CD4-positive, alpha-beta memory T cell (primary cell): ENCODE measurements at places on chromosomes 3 and 15. TPM values are rescaled to one million over a fixed set of nuclear protein-coding genes. Genes with fewer than 3 reads are reported as not detected.

The ALPK3 gene
- 0.58 TPM for total RNA-seq

The CCDC54 gene
- not detected for total RNA-seq

The CEP152 gene
- total RNA-seq: 15.3 TPM

The SLC24A5 gene
- total RNA-seq: not detected

The PCNP gene
- total RNA-seq: 172 TPM

The MGA gene
- total RNA-seq: 74.9 TPM

The CLDN18 gene
- total RNA-seq: not detected

DNA sequence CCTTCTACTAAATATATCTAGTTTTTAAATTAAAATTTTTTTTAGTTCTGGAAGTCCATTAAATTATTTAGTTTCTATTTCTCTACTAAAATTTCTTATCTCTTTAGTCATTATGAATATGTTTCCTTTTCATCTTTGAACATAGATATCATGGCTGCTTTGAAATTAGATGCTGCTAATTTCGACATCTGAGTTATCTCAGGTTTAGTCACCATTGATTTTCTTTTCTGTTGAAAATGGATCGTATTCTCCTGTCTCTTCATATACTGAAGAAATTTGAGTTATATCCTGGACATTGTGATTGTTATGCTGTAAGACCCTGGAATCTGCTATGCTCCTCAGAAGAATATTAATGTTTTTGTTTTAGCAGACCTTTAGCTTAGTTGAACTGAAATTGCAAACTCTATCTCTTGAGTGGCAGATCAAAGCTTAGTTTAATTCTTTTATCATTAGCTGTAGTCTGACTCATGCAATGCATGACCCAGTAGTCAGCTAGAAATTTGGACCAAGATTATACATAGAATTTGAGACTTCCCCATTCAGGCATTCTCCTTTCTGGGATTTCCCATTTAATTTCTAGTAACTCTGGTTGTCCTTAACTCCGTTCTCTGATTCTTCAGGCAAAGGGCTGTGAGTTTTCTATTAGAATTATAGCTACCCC lies 439.8 kb upstream of the IL12A start:
- no peaks in the 10 kb centered on the region for H3K4me1 ChIP-seq
- H3K4me3 ChIP-seq: no peak overlapping the region
- H3K27ac ChIP-seq: no peak overlapping the region
- no peaks in the 10 kb centered on the region for H3K36me3 ChIP-seq
- no peak for DNase-seq

GRCh38 chr3:34219556-34219955 lies 421.1 kb downstream of the PDCD6IP start:
- H3K27ac ChIP-seq: no peak overlapping the region
- no peak overlapping the region for H3K4me3 ChIP-seq
- H3K36me3 ChIP-seq: no peaks in the 10 kb centered on the region
- no peaks in the 10 kb centered on the region for H3K4me1 ChIP-seq
- DNase-seq: no peak

GRCh38 chr15:67335534-67336222 lies 81.1 kb downstream of the IQCH start:
- H3K4me3 ChIP-seq: no peak overlapping the region
- H3K4me1 ChIP-seq: no peaks in the 10 kb centered on the region
- H3K27ac ChIP-seq: no peak overlapping the region
- no peaks in the 10 kb centered on the region for H3K36me3 ChIP-seq

GRCh38 chr15:89462198-89462912 lies 34.0 kb downstream of the RHCG start:
- no peak overlapping the region for H3K27ac ChIP-seq
- no peak for DNase-seq
- H3K27me3 ChIP-seq: peaks cover 6% of the 10 kb centered on the region
- no peaks in the 10 kb centered on the region for H3K4me1 ChIP-seq
- H3K36me3 ChIP-seq: no peaks in the 10 kb centered on the region
- no peak overlapping the region for H3K4me3 ChIP-seq

DNA sequence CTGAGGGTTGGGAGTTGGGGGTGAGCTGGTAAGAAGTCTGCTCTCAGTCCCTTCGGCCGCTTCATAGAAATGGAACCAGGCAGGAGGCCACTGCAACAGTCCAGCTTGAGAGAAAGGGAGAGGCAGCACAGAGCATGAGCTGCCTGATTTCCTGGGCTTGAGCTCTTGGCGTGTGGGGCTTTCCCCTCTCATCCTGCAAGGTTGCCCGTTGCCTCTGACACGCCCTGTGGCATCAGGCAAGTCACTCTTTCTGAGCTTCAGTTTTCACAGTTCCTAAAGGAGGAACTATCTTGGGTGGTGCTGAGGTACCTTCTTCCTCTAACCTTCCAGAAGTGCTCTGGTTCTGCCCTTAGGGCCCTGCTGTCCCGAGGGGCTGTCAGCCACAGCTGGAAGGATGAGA lies 4.9 kb downstream of the MESP2 start:
- peaks cover 7% of the 10 kb centered on the region for H3K27me3 ChIP-seq
- H3K27ac ChIP-seq: no peak overlapping the region
- DNase-seq: no peak
- no peak overlapping the region for H3K4me3 ChIP-seq

DNA sequence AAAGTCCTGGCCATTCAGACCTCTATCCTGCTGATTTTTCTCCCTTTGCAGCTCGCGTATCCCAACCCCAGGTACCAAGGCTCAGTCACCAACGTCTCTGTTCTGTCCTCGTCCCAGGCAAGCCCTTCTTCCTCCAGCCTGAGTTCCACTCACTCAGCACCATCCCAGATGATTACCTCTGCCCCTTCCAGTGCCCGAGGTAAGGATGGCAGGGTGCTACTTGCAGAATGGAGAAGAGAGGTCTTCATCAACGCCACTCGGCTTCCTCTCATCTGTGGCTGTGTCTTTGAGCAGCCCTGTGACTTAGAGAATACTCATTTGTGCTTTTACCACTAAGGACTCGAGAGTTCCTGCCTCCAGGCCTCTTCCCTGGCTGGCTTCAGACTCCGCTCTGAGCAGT lies 22.6 kb upstream of the MANF start:
- H3K27me3 ChIP-seq: no peaks in the 10 kb centered on the region
- no peaks in the 10 kb centered on the region for H3K4me1 ChIP-seq
- H3K36me3 ChIP-seq: no peaks in the 10 kb centered on the region
- no peak overlapping the region for H3K4me3 ChIP-seq
- no peak for DNase-seq

DNA sequence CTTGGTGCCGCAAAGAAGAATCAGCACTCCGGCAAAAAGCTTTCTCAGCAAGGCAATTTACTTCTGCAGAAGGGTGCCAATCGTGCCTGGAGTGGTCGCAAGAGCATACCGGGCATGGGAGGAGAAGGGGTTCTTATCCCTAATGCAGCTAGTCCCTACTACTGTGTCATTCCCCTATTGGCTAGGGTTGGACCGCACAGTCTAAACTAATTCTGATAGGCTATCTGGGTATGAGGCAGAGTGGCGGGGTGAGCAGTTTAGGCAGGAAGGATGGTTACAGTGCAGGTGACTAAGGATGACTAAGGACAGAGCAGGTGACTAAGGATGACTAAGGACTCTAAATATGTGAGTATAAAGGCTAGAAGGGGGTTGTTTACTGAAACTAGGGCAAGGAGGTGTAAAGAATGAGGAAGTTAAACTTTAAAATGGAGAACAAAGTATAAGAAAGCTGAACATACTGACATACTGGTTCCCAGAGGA lies 52.9 kb downstream of the PGBD4 start:
- peaks cover 2% of the 10 kb centered on the region for H3K36me3 ChIP-seq
- no peak overlapping the region for H3K4me3 ChIP-seq
- no peaks in the 10 kb centered on the region for H3K4me1 ChIP-seq
- no peak overlapping the region for H3K27ac ChIP-seq
- no peak for DNase-seq
